ENCODE measurements at places on chromosomes 4 and X.

- DNase-seq: no peak
Measured at GRCh38 chr4:93888308-93888707, 59.8 kb downstream of the ATOH1 start.

- no peak for DNase-seq
Measured at GRCh38 chr4:138445098-138445497, 202.9 kb upstream of the SLC7A11 start.

DNA sequence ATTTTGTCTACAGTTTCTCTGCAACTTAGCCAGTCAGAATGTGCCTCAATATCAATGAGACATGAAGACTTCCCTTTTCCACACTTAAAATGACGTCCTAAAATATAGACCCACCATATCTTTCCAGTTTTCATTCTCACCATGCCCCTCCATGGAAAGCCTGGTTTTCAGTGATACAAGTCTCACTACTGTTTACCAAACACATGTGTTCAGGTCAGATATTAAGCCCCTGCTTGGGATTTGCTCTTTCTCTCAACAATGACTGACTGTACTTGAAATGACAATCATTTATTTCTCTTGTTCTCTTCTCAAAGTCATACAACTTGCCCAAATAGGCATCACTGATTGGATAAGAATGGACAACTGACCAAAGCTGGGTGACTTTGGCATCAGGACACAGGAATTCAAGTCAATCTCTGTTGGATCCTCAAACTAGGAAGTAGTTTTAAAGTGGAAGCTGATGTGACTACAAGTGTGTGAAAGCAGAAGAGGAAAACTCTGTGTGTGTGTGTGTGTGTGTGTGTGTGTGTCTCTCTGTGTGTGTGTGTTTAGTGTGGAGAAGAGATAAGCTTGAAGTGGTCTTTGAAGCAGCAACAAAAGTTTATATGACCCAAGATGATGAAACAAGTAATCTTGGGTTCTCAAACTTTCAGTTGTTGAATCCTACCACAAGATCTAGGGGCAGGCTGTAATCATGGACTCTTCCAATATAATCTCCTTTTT is 217.4 kb upstream of the FGF13 start:
- DNase-seq: no peak

DNA sequence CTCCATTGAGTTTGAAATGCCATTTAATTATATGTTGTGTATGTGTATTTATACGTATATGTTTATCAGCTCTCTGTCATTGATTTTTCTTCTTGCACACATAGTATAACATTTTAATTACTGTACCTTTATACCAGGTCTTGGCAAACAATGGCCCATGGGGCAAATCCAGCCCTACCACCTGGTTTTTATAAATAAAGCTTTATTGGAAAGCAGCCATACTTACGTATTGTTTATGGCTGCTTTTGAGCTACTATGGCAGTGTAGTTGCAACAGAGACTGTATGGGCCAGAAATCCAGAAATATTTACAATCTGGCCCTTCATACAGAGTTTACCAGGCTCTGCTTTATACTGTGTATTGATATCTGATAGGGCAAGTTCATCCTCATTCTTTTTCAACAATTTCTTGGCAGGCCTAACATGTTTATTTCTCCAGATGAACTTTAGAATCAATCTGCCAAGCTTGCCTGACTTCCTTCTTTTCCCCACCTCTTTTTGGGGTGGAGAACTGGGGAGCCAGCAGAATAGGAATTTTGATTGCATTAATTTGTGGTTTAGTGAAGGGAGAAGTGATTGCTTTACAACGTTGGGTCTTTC is 15.8 kb downstream of the DCUN1D4 start:
- DNase-seq: no peak

GRCh38 chr4:77286906-77287305 is 129.9 kb downstream of the CCNG2 start:
- no peak for DNase-seq

- DNase-seq: no peak
Measured at GRCh38 chrX:69151866-69152284, 13.4 kb downstream of the PJA1 start.

DNA sequence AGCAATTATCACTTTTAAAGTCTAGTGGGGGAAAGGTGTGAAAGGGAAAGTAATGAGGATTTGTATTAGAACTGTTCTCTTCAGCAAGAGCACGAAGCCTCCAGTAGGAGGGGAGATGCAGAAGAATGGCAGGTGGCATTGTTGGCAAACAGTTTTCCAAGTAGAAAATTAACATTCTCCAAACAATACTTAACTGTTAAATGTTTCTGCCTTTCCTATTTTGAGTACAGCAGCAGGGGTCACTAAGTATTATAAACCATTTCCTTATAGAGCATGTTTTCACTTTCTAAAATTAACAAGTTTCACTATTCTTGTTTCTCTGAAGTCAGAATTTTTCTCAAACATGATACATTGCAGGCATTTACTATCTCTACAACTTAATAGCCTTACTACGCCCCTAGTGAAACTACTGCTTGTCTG is 58.7 kb downstream of the LEF1 start:
- no peak for DNase-seq

GRCh38 chr4:184854673-184855072 is 28.9 kb upstream of the ACSL1 start:
- DNase-seq: no peak

- no peak for DNase-seq
Measured at GRCh38 chr4:119785963-119786362, 157.4 kb upstream of the PDE5A start.

- DNase-seq: no peak
Measured at GRCh38 chr4:185892165-185892564, 80.2 kb upstream of the SORBS2 start.

GRCh38 chrX:12946838-12947544 is 27.9 kb upstream of the TMSB4X start:
- peak; percentile 91 for DNase-seq

DNA sequence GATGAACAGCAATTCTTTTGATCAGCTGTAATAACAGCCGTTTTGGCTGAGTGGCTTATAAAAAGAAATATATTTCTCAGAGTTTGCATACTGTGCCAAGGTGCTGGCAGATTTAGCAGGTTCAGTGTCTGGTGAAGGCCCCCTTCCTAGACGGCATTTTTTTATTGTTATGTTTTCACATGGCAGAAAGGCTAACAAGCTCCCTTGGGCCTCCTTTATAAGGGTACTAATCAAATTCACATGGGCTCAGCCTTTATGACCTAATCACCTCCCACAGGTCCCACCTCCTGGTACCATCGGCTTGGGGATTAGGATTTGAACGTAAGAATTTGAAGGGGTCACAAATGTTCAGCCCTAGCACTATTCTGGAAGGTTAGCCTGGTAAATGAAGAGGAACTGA is 431.9 kb downstream of the SPOCK3 start:
- DNase-seq: peak; percentile 23

DNA sequence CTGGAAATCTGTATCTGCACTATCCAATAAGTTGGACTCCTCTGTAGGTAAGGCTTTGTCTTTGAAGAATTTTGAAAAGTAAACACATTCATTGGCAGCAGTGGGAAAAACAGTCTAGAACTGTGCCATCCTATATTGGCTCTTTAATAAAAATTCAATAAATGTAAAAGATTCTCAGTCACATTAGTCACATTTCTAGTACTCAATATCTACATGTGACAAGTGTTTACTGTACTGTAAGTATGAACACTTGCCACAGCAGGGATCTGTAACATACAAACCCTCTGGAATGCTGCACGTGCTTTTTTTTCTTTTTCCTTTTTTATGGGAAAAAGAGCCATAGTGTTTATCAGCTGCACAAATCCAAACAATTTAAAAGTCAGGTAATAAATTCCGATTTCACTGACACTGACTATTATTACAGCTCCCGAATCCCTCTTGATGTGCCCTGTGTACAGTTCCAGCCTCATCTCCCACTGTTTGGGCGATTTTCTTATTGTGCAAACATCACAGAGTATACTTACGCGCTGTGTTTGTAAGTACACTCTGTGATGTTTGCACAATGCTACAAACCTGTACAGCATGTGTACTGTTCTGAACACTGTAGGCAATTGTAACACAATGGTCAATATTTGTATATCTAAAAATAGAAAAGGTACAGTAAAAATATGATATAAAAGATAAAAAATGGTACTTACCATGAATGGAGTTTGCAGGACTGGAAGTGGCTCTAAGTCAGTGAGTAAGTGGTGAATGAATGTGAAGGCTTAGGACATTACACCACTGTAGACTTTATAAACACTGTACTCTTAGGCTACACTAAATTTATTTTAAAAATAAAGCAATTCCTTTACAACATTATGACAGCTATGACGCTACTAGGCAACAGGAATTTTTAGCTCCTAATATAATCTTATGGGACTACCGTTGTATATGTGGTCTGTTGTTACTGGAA is 8.7 kb downstream of the PYURF start:
- DNase-seq: no peak

GRCh38 chrX:7109838-7110793 is 37.4 kb upstream of the STS start:
- peak; percentile 15 for DNase-seq

- DNase-seq: no peak
Measured at GRCh38 chr4:143397335-143397734, 60.7 kb downstream of the GAB1 start.

DNA sequence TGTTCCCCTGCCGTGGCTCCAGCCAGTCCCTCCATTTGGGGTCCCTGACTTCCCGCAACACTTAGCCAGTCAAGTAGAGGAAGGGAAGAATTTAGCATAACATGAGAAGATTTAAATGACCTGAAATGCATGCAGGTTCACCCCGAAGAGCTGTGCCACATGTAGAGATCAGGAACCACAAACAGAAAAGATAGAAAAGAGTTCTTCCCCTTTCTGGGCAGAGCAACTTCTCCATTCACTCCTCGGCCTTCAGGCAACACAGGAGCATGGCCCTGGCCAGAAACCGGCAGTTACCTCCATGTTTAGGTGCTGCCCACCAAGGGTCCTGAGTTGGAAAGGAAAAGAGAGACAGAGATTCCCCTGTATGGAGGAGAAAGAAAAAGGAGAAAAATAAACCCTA is 5.2 kb downstream of the NLRP2B start:
- DNase-seq: no peak

- DNase-seq: no peak
Measured at GRCh38 chr4:146943691-146944375, 1.8 kb downstream of the TTC29 start.

DNA sequence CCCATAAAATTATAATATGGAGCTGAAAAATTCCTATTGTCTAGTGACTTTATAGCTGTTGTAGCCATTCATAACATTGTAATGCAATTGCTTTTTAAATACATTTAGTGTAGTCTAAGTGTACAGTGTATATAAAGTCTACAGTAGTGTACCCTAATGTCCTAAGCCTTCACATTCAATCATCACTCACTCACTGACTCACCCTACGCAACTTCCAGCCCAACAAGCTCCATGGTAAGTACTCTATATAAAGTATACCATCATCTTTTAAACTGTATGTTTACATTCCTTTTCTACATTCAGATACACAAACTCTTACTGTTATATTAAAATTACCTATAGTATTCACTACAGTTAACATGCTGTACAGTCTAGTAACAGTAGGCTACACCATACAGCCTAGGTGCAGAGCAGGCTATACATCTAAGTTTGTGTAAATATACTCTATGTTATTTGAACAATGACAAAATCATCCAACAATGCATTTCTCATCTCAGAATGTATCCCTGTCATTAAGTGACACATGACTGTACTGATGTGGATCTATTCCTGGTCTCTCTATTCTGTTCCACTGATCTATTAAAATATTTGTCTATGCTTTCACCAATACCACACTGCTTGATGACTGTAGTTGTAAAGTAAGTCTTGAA is 33.7 kb downstream of the CLOCK start:
- no peak for DNase-seq

DNA sequence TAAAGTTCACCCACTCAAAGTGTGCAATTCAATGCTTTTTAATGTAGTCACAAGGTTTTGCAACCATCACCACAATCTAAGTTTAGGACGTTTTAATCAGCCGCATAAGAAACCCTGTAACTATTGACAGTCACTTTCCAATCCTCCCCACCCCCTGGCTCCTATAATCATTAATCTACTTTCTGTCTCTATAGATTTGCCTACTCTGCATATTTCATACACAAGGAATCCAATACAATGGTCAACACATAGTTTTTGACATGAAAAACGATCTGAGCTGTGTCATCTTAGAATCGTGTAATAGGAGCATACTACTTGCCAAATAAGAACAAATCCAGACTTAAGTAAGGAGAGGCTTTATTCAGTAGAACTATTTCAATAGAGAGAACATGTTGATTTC is 47.6 kb downstream of the ANXA3 start:
- no peak for DNase-seq

DNA sequence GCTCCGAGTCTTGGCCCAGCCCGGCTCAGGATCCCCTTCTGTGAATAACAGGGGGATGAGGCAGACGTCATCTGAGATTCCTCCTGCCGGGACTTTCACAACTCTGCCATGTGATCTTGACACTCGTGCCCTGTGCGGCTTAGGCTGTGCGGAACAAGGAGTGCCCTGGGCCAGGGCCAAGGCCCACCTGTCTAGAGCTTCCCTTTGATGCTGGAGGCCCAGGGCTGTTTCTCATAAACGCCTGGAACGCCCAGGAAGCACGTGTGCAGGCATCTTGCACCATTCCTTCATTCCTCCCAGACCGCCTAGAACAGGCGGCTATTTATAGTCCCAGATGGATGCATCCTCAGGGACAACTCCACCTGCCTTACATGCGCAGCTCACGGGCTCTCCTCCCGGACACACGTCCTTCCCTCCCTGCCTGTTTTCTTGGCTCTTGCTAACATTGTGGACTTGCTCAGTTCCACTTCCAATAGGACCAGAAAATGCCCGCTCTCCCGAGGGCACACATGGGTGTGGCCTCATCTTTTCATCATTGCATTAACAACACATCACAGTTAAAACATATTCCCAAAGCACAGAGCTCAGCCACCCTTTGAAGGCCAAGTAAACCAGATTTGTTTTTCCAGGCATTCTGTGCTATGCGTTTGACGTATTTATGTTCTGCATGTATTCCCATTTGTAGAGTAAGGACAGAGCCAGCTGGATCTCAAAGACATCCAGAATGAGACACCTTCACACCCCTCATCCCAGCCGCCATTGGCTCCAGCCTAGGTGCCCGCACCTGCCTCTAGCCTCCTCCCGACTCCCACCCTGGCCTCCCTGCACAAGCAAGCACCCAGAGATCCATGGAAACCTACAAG is 57.2 kb downstream of the ABLIM2 start:
- DNase-seq: no peak

DNA sequence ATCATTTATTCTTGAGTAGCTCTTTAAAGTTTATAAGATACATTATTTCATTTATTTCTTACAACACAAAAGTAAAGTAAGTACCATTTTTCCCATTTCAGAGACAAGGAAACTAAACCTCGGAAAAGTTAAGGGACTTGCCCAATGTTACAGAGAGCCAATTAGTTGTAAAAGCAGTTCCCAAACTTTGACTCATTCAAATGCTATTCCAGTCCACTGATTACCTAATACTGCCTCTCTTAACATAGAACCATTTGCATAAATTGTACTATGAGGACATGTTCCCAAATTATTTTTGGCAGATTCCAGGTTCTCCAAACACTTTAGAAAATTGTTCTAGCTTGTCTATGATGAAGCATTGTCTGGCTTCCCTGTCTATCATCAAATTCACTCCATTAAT is 45.6 kb upstream of the GRIA3 start:
- no peak for DNase-seq
